Articular chondrocyte of knee joint (primary cell): ENCODE measurements at places on chromosomes 13 and 19. TPM values are rescaled to one million over a fixed set of nuclear protein-coding genes. Genes with fewer than 3 reads are reported as not detected.

The ANGPTL8 gene
- total RNA-seq: not detected in 2 replicates

The ICAM5 gene
- under 0.01 and 0.13 TPM in 2 replicates for total RNA-seq

The TIMM29 gene
- 23.3 and 24.5 TPM in 2 replicates for total RNA-seq

The ZNF154 gene
- total RNA-seq: 4.2 and 6.6 TPM in 2 replicates

The KIR2DL4 gene
- total RNA-seq: not detected in 2 replicates

The SBSN gene
- 1.9 and 2.5 TPM in 2 replicates for total RNA-seq

The TRAPPC5 gene
- total RNA-seq: 40.4 and 41.4 TPM in 2 replicates

The FXYD7 gene
- not detected in 2 replicates for total RNA-seq

The TLE6 gene
- total RNA-seq: 2.7 and 2.8 TPM in 2 replicates

The DKKL1 gene
- total RNA-seq: 0.26 TPM in 1 of 2 replicates, not detected in the other

The PEG3 gene
- 5.9 and 11.8 TPM in 2 replicates for total RNA-seq

The ZNF135 gene
- 5.2 and 8.9 TPM in 2 replicates for total RNA-seq

The APOE gene
- 0.26 and 0.32 TPM in 2 replicates for total RNA-seq

The LAIR1 gene
- total RNA-seq: not detected in 2 replicates

The CACNA1A gene
- 9.1 and 29.4 TPM in 2 replicates for total RNA-seq

The SIGLEC11 gene
- total RNA-seq: not detected in 2 replicates

The HOMER3 gene
- total RNA-seq: 52.5 and 60.0 TPM in 2 replicates

The TMEM150B gene
- total RNA-seq: not detected in 2 replicates

The KCNJ14 gene
- total RNA-seq: 0.65 TPM in 2 replicates

The PPP2R1A gene
- total RNA-seq: 155 TPM in 2 replicates

The DCT gene
- 0.13 and 0.54 TPM in 2 replicates for total RNA-seq

The LGALS14 gene
- not detected in 2 replicates for total RNA-seq

The GIPR gene
- 1.3 and 1.4 TPM in 2 replicates for total RNA-seq

The COG6 gene
- total RNA-seq: 38.8 and 49.9 TPM in 2 replicates

The ZNF880 gene
- total RNA-seq: 24.4 and 32.1 TPM in 2 replicates

The TEX26 gene
- total RNA-seq: 0.11 and 0.26 TPM in 2 replicates

The SPC24 gene
- 18.3 and 25.1 TPM in 2 replicates for total RNA-seq

The PSG1 gene
- 0.39 TPM in 1 of 2 replicates, not detected in the other for total RNA-seq

The SPPL2B gene
- 23.0 and 24.5 TPM in 2 replicates for total RNA-seq

The RTBDN gene
- total RNA-seq: not detected in 2 replicates

The CTXN1 gene
- 1.1 and 1.3 TPM in 2 replicates for total RNA-seq

The PSG11 gene
- total RNA-seq: 0.11 TPM in 1 of 2 replicates, not detected in the other
